ENCODE measurements at places on chromosomes 5 and 9. TPM values are rescaled to one million over a fixed set of nuclear protein-coding genes. Genes with fewer than 3 reads are reported as not detected.

DNA sequence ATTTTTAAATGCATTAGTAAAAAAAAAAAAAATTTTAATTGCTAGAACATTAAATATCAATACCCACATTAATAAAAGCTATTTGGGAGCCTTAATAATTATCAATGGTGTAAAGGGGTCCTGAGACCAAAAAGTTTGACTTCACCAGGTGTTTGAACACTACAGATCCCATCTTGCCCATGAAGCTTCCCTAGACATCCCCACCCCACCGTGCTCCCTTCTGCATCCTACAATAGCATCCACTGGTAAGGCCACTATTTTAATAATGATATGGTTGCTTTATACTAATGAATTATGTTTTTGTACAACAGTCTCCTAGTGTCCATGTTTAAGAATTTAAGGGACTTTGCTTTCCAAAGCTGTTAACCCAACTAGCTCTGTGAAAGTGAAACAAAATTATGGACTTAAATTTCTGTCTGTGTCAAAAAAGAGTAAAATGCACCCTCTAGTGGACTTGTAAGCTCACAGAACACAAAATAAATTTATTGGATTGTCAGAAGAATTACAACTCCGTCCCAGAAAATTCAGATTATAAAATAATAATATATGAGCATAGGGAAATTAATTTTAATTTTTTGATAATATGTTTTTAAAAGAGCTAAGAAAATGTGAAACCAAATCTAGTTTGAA lies 76.0 kb downstream of the ARL15 start:
- DNase-seq: no peak

DNA sequence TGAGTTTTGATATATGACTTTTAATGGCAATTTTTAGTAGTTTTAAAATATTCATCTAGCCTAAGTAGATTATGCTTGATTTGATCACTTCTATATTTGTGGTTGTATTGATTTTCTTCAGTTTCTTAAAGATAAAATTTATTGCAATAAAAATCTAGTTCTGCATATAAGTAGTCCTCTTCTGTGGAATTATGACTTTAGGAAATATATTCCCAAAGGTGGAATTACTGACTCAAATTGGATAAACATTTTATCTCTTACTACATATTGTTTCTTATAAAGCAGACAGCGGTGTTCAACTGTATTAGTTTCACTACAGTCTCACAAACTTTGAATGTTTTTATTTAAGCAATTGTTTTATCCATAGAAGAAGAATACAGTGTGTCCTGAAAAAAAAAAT lies 883.0 kb upstream of the SEMA6A start:
- no peak for DNase-seq

- no peak for DNase-seq
Measured at GRCh38 chr9:137049544-137050449, 3.8 kb upstream of the NPDC1 start.

DNA sequence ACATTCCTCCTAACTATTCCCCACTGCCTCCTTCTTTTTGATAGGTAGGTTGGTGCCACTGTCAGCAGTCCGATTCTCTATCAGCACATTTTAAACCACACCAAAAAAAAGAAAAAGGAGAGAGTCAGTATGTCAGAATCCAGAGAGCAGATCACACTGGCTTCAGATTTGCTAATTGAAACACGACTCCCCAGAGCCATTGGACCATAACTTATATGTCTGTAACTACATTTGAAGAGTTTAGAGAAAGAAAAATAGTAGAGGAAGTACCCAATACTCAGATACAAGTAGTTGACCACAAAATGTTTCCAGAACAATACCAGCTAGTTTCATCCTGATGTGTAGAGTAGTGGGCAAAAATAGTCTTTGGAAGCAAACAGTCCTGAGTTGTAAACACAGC lies 216.6 kb downstream of the NR2F1-AS1 start:
- DNase-seq: no peak

GRCh38 chr9:72627147-72627546 lies 105.7 kb downstream of the TMC1 start:
- DNase-seq: no peak

DNA sequence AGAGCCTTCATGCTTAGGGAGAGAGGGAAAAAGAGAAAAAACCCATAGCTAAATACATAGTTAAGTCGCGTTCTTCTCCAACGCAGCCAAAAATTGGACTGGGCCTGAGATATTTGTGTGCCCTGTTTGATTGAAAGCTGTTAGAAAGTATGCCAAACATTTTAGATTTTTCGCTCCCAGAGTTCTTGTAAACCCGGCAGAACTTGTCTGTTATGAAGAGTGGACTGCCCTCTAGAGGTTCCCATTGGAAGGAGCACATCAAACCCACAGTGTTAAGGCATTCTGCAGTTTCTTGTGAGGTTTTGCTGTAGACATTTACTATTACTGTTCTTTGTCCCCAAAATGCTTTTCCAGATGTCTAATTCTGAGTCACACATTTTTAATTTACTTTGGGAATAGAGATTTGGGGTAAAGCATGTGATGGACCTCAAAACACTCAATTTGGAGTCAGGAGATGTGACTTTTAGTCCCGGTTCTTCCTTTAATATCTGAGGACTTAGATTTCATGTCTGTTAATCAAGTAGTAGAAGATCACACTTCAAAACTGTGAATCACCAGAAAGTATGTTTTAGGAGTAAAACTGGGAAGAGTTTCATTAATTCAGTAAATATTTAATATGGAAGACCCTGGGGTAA lies 96.6 kb downstream of the PCSK1 start:
- peak; percentile 79 for DNase-seq

The KIAA1958 gene
- 5.8 TPM for total RNA-seq

- DNase-seq: no peak
Measured at GRCh38 chr9:95513711-95514110, 3.1 kb downstream of the PTCH1 start.

The IL9 gene
- not detected for total RNA-seq

- no peak for DNase-seq
Measured at GRCh38 chr9:132630116-132630515, 39.7 kb downstream of the DDX31 start.

The HTR4 gene
- 0.13 TPM for total RNA-seq

The ECSCR gene
- 32.3 TPM for total RNA-seq

- no peak for DNase-seq
Measured at GRCh38 chr5:168273056-168273980, 18.1 kb upstream of the WWC1 start.

DNA sequence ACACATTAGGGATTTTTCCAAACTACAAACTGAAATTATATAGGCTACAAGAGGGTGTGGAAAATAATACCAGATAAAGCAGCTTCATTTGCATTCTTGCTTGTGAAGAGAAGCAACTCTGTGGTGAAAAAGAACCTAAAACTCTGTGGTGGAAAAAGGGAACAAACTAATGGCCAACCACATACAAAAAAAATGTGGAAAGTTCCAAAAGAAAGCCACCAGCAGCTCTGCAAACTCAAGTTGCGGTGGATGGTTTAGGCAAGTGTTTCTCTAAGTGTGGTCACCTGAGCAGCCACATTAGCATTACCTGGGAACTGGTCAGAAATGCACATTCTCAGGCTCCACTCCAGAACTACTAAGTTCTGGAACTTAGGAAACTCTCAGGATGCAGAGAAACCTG lies 586.4 kb downstream of the ACTL7B start:
- no peak for DNase-seq

The SLC25A25 gene
- total RNA-seq: 21.0 TPM

The GSN gene
- total RNA-seq: 1,757 TPM

DNA sequence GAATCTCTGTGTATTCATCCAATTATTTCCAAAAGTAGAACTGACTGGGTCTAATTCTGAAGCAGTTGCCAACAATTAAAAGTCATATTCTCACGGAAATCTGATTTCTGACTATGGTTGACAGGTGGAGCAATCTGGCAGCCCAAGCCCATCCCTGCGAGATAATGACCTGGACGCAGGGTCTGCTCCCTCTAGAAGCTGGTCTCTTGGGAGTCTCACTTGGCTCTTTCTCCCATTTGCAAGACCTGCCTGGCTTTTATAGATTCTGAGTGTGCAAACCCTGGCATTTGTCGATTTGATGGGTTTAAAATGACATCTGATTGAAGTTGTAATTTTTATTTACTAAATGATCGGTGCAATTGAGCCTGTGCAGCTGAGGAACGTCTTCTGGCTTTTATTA lies 49.4 kb upstream of the NEURL1B start:
- no peak for DNase-seq

DNA sequence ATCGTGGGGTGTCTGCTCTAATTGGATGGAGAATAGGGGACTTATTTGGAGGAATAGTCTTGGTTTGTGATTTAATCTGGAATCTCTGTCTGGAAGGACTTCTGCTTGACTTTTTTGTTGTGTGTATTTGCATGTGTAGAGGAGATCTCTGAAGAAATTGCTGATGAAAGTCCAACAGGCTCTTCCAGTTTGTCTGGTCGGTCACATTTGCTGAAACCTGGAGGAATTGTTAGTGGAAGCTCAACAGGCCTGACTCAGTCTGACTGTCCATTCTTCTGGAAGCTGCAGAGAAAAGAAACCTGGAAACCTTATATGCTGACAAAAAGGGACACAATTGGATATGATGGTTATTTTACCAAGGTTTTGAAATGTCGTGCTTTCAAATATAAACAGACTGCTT lies 33.4 kb upstream of the TENT2 start:
- DNase-seq: no peak

The MARCHF6 gene
- total RNA-seq: 174 TPM

- no peak for DNase-seq
Measured at GRCh38 chr9:33781736-33782135, 13.6 kb upstream of the PRSS3 start.

DNA sequence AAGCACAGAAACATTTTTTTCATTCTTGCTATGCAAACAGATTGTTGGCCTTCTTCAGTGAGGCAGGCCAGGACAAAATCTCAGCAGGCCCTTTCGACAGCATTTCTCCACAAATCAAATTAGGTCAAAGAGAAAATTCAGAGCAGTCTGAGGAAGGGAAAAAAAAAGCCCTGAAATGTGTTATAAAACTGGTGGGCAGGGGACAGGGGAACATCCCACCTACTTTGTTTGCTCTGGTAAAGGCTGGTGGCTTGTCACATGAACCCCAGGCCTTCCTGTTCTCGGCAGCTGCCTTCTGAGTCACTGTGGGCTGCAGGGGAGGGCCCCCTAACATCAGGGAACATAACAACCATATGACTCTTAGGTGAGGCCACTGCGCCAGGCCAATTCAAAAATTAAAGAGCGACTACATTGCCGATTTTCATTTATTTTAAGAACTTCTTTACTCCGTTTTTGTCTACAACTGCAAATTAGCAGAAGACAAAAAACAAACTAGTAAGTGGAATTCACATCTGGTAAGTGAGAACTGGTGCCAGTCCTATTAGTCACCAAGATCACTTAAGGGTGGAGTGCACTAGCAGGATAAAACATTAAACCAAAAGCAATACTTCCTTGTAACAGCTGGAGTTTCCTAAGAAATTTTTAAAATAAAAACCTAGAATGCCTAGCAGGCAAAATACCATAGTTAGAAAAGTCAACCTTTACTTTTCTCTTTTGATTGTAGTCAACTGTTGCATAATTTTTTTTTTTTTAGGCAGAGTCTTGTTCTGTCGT lies 46.2 kb upstream of the DENND4C start:
- peak; percentile 77 for DNase-seq

GRCh38 chr5:142425286-142426065 lies 100.7 kb upstream of the SPRY4 start:
- DNase-seq: no peak

The FRMD3 gene
- total RNA-seq: 38.1 TPM

GRCh38 chr5:127834094-127834531 lies 130.9 kb downstream of the CCDC192 start:
- DNase-seq: no peak

- DNase-seq: no peak
Measured at GRCh38 chr5:96751203-96752169, 56.3 kb downstream of the ERAP1 start.

The IRGM gene
- not detected for total RNA-seq

GRCh38 chr9:134571326-134571931 lies 70.2 kb upstream of the COL5A1 start:
- DNase-seq: peak; percentile 44

DNA sequence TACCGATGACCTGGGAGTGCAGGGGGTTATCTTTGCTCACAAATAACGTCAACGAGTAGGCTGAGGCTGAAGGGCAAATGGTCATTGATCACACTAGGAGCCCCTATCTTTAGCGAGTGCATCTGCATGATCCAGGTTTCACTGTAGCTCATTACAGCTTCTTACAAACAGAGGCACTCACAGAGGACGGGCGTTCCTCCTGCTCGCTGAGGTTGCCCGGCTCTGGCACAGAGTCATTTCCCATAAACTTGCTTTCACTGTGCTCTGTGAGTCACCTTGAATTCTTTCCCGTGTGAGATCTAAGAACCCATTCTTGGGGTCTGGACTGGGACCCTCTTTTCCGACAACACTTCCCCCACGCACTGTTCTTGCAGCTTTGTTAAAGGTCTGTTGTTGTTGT lies 1.9 kb upstream of the PAEP start:
- no peak for DNase-seq

DNA sequence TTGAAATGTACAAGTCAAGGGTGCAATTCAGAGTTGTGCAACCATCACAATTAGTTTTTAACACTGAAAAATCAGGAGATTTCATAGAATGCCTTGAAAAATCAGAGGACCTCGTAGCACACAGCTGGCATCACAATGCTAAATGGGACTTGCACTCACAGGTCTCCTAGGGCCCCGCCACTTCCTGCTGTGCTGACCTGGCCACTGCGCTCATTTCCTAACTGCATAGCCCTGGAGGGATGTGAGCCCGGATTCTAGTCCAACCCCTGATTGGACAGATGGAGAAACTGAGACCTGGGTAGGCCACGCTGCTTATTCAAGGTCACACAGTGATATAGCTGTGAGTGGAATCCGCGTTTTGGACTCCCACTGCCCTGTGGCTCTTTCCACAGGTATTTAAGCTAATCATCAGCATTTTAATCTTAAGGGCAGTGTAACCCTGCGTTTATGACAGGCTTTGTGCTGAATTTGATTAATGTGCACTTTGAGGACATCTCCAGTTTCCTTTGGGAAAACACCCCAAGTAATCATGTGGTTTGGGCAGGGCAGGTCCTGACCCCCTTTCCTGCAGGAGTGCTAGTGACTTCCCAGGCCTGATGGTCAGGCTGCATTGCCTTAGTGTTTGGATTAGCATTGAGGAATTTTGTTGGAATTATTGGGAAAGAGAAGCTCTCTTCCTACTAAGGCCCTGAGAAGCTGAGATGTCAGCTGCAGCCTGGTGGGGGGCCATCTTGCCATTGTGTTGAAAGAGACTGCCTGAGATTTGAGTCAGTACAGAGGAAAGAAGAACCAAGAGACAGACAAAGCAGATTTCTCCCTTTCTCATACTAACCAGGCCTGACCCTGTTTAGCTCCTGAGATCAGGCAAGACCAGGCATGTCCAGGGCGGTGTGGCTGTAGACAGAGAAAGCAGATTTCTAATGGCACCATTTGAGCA lies 36.2 kb downstream of the STC2 start:
- no peak for DNase-seq

- DNase-seq: no peak
Measured at GRCh38 chr5:135216471-135217343, 182.3 kb downstream of the MACROH2A1 start.

DNA sequence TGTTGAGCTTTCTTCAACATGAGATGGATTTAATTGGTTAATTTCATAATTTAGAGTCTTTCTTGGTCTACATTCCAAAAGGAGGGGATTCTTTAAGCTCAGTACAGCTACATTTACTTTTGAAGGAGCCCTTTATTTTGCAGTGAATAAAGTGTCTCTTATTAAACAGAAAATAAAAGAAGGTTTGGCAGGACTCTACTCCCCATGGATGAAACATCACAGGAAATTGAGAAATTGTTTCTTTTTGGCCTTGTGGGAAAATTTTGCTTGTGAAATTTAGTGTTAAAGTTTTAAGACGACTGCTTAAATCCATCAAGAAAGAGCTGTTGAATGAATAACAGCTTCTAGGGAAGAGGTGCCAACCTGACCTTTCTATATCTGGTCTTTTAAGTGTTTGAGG lies 187.7 kb downstream of the NTRK2 start:
- DNase-seq: no peak

All from sciatic nerve (tissue), 2 donors.